ENCODE measurements at places on chromosomes 4 and X.

- DNase-seq: no peak
Observed at GRCh38 chr4:70280567-70280966, 38.2 kb downstream of the CSN3 start.

DNA sequence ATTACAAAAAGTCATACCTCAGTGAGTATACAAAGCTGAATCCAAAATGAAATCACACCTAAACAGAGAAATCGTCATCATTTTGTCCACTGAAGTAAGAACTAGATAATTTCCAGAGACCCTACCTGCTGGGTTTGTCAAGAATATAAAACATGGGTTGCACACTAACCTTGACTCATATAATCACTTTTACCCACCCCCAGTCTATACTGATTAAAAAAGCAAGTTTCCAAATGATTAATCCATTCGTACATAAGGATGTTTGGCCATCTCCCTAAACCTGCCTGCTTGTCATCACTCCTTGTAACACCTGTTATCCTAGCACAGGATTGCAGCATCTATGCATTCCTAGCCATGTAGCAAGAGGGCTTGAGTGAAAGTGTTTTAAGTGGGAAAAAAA, 4.7 kb downstream of the RAP2C start:
- no peak for DNase-seq

GRCh38 chrX:135522878-135523693, 2.6 kb downstream of the INTS6L start:
- DNase-seq: no peak

DNA sequence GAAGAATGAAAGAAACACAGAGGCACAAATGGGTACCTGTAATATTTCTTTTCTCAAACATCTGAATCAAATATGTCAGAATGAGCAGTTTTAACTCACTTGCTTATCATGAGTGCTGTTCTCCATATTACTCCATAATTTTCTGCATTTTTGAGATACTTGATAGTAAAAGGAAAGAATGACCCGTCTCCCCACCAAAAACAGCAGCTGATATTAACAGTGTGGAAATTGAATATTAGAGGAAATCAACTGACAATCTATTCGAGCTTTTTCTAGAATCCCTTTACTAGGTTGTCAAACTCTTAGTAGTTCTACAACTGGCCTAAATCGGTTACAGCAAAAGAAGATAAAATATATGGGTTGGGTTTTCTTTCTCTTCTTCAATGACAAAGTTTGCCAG, 49.9 kb upstream of the HELT start:
- DNase-seq: no peak

DNA sequence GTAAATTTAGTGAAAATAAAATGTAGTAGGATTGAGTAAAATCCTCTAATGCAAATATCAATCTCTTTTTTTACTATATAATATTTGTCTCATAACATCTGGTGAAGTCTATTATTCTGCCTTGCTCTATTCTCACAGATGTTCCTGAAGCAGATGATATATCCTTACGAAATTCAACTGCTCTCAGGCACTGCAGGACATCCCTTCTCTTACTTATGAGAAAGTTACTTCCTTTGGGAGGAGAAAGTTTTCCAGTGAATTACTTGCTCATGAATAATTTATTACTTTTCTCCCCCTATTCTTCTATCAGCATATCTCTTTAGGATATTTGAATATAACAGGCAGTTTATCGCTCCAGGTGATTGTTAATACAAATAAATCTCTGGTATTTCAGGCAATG, 75.6 kb upstream of the AGA start:
- DNase-seq: no peak

DNA sequence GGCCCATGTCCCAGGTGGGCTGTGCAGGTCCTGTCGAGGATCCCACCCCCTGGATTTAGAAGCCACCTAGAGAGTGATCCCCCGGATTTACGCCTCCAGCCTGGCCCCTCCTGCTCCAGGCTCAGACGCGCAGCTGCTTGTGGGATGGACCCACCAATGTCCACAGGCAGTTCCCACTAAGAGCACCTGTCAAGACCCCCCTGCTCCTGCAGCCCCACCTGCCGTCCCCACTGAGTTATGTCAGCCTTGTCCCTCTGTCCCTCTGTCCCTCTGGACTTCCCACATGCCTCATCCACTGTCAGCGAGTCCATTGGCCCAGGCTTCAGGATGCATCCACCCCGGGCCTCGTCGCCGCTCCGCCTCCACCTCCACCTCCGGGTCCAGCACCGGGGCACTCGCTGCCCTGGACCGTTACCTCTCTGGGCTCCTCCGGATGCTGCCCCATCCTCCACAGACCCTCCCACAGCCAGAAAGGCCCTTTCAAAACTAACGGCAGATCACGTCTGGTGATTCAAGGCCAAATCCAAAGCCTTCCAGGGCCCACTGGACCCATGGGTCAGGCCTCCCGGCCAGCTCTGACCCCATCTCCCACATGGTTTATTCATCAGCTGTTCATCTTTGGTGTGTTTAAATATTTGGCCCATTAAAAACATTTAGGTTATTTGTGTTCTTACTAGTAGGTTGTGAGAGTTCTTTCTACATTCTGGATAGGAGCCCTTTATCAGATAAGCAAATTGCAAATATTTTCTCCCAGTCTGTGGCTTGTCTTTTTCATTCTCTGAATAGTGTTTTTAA, 28.3 kb downstream of the HTRA3 start:
- no peak for DNase-seq

DNA sequence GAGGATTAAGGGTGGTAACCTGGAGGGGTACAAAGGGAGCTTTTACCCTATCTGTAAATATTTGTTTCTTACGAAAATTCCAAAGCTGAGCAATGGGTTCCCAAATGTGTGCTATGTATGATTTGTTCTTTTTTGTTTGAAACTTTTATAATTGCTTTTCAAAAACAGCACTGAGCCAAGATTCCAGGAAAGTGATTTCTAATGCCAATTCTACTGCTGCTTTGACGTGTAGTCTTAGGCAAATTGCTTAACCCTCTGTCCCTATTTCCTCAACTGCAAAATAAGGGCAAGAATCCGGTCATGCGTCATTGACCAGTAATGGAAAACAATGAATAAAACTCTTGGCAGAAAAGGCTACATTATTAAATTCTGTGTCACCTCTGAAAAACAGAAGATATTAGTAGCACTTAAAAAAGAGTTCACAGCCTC, 454.7 kb downstream of the IL15 start:
- DNase-seq: no peak

GRCh38 chr4:76377911-76378310, 43.0 kb downstream of the CCDC158 start:
- no peak for DNase-seq

- no peak for DNase-seq
Observed at GRCh38 chrX:134738445-134738844, 80.2 kb upstream of the PLAC1 start.

DNA sequence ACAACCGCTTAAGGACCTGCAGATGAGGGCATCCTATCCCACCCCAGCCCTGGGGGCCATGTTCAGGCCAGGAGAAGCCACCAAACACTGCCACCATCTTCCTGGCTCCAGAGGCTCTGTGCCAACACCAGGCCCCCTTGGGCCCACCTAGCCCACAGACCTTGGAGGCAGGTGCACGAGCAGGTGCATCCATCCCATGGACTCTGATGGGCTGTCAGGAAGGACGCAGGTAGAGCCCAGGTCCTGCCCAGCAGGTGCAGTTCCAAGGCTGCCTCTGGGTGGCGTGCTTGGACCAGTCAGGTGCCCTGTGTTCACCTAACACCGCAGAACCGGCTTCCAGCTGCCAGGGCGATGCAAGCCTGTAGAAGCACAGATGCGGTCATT, 22.8 kb upstream of the PDE6B start:
- DNase-seq: no peak

DNA sequence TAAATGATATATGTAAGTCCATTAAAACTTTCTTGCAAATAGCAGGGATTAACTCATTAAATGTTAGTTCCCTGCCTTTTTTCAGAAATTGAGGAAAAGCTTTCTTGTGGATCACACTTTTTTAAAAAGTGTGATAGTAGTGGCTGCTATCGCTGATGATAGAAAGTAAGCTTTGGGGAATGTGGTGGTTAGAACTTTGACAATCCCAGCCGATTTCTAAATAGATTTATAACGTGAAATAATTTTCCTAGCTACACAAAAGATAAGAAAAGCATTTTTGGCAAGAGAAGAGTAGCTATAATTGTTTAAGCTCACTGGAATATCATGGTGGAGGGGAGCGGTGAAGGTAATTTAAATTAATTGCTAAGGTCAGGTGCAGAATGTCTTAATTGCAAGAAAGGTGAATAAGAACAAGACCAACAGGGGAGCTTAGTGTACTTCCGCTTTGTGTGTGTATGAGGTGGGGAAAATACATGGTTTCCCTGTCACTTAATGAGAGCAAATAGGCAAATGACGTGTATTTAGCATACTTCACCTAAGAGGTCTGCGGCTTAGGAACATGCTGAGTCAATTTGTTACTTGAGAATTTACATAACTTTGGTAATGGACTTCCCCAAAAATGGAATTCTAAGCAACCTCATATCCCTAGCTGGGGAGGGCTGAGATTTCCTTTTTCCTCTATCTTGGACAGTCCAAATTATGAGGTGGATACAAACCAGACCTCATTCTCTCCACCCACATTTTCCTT, 11.7 kb upstream of the IL21 start:
- DNase-seq: no peak

DNA sequence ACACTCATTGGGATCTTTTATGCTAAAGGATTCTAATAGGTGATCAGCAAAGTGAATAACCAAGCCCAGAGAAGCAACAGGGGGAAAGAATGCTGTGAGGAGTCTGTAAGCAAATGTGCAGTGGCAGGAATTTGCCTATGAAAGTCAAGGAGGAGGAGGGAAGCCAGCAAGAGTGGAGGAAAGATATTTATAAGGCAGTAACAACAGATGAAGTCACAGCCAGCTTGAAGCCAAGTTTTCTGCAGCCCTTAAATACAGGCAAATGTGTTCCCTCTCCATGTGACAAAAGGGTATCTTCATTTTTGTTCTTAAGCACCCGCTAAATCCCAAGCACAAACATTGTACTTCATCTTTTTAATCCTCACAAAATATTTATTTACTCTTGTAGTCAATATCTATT, 275.0 kb upstream of the CLNK start:
- DNase-seq: no peak

- no peak for DNase-seq
Observed at GRCh38 chrX:131874300-131874699, 148.8 kb upstream of the STK26 start.

DNA sequence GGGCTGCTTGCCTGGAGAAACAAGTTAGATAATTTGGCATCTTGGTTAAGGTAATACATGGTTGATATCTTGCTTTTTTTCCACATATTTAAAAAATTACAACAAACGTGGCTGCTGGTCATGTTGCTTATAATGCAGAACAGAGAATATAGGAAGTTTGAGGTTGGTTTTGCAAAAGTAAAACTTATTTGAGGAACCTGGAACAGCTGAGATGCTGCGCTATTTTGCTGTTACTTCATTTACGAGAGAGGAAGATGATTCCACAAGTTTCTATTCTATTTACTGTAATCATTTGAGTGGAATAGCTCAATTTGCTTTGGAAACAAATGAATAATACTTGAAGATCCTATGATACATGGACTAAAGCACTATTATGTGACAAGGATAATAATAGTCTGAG, 118.9 kb downstream of the TMA16 start:
- no peak for DNase-seq

DNA sequence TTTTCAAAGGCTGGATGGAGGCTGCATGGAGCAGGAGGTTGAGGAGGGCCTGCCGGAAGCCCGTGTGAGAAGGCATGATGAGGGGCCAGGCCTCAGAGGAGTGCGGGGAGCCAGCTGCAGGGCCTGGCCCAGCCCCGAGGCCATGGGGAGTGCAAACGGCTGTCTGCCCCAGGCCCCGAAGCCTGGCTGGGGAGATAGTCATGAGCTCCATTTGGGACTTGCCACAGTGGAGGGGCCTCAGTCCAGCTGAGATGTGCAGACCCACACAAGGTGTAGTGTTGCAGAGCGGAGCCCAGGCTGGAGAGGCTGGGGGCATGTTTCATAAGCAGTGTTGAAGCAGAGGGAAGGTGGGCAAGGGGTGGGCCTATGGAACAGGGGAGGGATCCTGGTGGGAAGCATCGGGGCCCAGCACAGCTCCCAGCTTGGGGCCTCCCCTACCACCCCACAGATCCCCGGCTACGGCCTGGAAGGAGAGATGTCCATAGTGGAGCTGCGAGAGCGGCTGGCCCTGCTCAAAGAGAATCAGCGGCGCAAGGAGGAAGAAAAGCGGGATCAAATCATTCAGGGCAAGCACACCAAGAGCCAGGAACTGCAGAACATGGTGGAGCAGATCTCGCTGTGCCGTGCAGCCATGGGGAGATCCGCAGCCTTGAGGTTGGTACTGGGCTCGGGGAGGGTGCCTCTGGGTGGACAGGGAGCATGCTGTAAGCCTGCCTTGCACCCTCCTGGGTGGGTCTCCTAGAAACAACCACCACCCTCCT, 9.1 kb upstream of the RNF4 start:
- DNase-seq: no peak

DNA sequence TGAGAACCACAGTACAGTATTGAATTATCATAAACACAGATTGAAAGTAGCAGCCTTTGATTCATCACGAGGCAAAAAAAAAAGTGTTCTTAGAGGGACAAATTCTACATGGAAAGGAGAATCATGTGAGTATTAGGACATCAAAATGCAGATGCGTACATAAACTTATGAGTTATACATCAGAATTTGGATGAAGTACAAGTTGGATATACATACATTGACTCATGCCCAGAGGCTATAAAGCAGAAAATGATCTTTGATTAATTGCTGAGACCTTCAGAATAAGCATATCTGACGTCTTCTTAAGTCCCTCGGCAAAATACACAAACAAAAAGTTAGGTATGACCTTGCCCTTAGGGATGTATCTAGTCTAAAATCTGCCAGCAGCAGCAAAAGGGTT, 206.4 kb downstream of the LDB2 start:
- DNase-seq: no peak

DNA sequence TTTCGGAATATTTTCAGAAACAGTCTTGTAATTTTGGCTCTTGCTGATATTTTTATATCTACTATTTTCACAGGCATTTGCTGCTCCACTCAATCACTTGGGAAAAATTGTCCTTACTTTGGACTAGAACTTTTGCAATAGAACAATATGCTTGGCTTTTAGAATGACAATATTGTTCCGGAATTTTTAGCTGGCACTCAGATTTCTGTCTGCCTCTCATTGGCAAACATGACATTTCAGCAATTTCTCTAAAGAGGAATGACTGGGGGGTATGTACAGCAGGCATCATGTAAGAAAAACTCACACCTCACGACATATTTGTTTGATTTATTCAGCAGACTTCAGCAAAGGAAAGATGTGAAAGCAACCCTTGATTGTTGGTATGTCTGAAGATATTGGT, 243.6 kb upstream of the GPRIN3 start:
- DNase-seq: no peak

GRCh38 chr4:114386637-114387233, 211.9 kb upstream of the UGT8 start:
- no peak for DNase-seq

GRCh38 chr4:144627663-144628076, 18.3 kb upstream of the HHIP start:
- no peak for DNase-seq

- no peak for DNase-seq
Observed at GRCh38 chr4:97370568-97370967, 772.7 kb downstream of the STPG2 start.

GRCh38 chrX:41923211-41923977, at the start of gene CASK:
CASK (minus strand) TSS chrX:41923554; CDS start chrX:41922988, 566 bp downstream.
- DNase-seq: peak; percentile 78
